ENCODE measurements at places on chromosomes 5 and 9. TPM values are rescaled to one million over a fixed set of nuclear protein-coding genes. Genes with fewer than 3 reads are reported as not detected.

The SETD9 gene
- 16.3 TPM for total RNA-seq

The TPRN gene
- total RNA-seq: 4.5 TPM

The CER1 gene
- not detected for total RNA-seq

The CDX1 gene
- total RNA-seq: not detected

The SOHLH1 gene
- total RNA-seq: not detected

The SEMA5A gene
- 13.7 TPM for total RNA-seq

The CDC20B gene
- total RNA-seq: not detected

- peak; percentile 93 for DNase-seq
These were observed 102.7 kb upstream of the NREP start for GRCh38 chr5:111859533-111860270.

- no peak for DNase-seq
These were observed 53.6 kb upstream of the APC start for GRCh38 chr5:112684121-112684520.

DNA sequence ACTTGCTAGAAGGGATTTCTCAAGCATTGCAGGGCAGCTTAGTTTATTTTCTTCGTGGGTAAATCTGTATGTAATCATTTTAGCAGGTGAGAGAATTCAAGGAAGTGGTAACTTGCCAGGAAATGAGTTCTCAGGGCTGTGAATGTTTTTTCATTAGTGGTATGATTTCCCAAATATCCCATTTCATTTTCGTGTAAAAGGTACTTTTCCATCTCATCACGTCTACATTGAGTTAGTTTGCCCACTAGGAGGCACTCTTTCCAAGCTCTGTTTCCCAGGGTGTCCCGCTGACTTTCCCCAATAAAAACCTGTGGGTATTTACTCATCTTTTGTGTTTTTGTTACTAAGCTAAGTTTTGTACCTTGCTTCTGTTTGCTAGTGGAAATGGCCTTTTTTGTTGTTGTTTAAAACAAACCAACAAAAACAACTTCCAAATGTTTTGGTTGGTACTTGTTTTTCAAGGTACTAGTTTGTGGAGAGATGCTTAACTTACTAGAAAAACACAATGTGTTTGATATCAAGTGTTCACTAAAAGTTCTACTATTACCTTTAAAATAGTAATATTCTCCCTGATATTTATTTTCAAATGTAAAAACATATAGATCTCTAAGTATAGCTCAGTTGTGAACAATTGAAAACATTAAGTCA lies 373.6 kb downstream of the ADGRV1 start:
- peak; percentile 69 for DNase-seq

- DNase-seq: no peak
These were observed 114.4 kb downstream of the ZNF608 start for GRCh38 chr5:124631874-124632550.

DNA sequence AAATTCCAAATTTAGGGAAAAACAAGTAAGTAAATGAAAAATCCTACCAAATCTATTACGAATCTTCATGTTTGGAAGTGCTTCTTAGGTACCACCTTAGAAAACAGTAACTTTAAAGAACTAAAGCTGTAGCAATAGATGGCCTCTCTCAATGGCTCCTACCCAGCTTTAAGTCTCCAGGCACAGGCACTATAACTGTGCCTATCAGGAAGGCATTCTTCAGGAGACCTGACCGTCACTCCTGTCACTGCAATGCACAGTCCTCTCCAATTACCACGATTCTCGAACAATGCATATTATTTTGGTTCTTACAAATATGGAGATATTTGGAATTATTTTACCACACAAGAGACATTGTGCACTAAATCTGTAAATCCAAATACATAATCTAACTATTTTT lies 12.9 kb downstream of the NFIB start:
- no peak for DNase-seq
